ENCODE measurements at places on chromosomes 16 and 17. TPM values are rescaled to one million over a fixed set of nuclear protein-coding genes. Genes with fewer than 3 reads are reported as not detected.

- no peak for DNase-seq
- no peaks in the 10 kb centered on the region for H3K36me3 ChIP-seq
- H3K4me3 ChIP-seq, result no peak overlapping the region
- H3K27ac ChIP-seq, result no peak overlapping the region
- no peaks in the 10 kb centered on the region for H3K27me3 ChIP-seq
Measured at GRCh38 chr17:37884516-37884915, 39.7 kb upstream of the TBC1D3K start.

- no peak overlapping the region for H3K4me3 ChIP-seq
- no peak for DNase-seq
- H3K27me3 ChIP-seq, result no peaks in the 10 kb centered on the region
- H3K36me3 ChIP-seq, result no peaks in the 10 kb centered on the region
Measured at GRCh38 chr16:25020112-25020631, 5.0 kb upstream of the ARHGAP17 start.

DNA sequence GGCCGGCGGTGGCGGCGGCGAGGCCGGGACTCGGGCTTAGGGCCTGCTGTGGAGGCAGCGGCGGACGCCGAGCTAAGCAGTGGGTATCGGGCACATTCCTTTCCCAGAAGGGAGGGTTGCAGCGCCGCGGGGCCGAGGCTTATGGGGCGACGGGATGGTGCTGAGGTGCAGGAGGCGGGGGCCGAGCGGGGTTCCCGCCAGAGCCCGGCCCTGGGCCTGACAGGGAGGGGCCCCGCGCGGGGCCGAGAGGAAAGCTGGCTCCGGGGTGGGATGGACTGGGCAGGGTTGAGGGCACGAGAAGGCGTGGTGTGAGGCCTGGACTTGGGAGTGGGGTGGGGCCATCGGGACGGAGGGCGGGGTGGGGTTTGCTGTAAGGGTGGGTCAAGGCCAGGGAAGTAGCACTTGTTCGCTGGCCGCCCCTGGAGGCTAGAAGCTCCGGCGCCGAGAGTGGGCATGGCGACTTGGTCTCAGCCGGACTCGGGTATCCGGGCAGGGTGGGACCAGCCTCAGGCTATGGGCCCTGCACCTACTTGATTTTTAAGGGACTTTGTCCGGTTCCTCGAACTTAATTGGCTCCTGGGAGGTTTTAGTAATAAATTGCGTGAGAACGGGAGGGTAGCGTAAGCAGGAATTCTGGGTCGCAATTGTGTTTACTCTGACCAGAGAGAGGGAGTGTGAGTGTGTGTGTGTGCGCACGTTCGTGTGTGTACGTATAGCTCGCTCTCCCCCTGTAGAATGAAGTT lies 396 bp downstream of the NFE2L1 start:
- peaks cover 6% of the 10 kb centered on the region for H3K36me3 ChIP-seq
- peaks cover 62% of the 10 kb centered on the region for H3K4me1 ChIP-seq
- no peaks in the 10 kb centered on the region for H3K27me3 ChIP-seq
- peak overlapping the region; percentile 96 for H3K27ac ChIP-seq

GRCh38 chr16:51648526-51648925 lies 497.5 kb upstream of the SALL1 start:
- no peak overlapping the region for H3K27ac ChIP-seq
- DNase-seq, result no peak
- H3K4me1 ChIP-seq, result no peaks in the 10 kb centered on the region
- no peaks in the 10 kb centered on the region for H3K27me3 ChIP-seq

- no peak overlapping the region for H3K27ac ChIP-seq
- H3K4me1 ChIP-seq, result peaks cover 10% of the 10 kb centered on the region
- no peaks in the 10 kb centered on the region for H3K36me3 ChIP-seq
- H3K27me3 ChIP-seq, result peaks cover 59% of the 10 kb centered on the region
Measured at GRCh38 chr16:86758932-86759331, 180.6 kb downstream of the FOXL1 start.

Gene MYH11
- 35.2 TPM for total RNA-seq

Gene MT1H
- 2.2 TPM for total RNA-seq

Gene APOBR
- total RNA-seq, result 1.4 TPM

Gene CDRT15L2
- total RNA-seq, result not detected

Measured in heart left ventricle (tissue), 16 donors.